ENCODE measurements at places on chromosomes 11 and 22.
A peak's percentile ranks its signal among the peaks of the same experiment; 100 is the strongest.

DNA sequence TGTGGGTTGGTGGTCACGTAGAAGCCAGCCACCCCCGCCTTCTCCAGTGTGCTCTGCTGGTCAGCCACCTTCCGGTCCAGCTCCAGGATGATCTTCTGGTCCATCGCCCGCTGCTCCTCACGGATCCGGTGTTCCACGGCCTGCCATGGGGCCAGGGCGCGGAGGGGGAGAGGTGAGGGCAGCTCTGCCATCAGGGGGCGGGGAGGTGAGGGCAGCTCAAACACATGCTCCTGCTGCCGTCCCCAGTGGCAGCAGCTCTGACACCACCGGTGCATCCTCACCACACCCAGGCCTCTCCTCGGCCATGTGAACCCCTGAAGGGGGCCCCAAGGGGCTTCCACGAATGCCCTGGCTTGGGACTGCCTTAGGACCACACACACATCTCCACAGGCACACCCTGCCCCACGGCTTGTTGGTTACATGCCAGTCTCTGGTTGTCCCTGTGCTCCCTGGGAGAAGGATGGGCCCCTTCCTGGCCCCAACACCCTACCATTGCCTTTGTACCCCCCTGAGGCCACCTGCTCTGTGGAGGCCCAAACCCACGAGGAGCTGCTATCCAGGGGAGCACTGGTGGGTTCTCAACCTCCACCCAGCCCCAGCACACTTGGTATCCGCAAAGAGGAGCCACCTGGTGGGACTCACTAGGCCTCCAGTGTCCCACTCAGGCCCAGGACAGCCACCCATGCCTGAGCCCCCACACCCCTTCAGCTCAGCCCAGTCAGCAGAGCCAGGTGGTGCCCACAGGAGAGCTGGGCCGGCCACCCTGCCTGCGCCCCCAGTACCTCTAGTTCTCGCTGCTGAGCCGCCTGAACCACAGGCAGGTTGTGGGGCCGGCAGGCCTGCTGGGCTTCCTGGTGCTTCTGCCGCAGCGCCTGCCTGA, 4.3 kb downstream of the DGCR6L start:
- DNase-seq = no peak

DNA sequence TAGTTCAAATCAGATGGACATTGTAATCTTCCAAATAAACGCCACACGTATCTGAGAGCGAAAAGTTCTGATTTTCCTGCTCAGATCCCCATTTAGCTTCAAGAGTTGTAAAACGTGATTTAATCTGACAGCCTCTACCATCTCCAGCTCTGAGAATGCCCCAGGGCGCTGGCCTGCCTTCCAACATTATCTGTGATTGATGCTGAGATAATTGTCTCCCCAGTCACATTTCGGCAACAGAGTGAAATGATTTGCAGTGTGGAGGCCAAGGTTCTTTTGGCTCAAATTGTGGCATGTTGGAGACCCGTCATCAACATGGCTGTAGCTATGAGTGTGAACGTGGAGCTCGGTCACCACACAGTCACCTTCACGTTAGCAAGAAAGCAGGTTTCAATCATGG, 283.4 kb downstream of the BRD1 start:
- DNase-seq = no peak

DNA sequence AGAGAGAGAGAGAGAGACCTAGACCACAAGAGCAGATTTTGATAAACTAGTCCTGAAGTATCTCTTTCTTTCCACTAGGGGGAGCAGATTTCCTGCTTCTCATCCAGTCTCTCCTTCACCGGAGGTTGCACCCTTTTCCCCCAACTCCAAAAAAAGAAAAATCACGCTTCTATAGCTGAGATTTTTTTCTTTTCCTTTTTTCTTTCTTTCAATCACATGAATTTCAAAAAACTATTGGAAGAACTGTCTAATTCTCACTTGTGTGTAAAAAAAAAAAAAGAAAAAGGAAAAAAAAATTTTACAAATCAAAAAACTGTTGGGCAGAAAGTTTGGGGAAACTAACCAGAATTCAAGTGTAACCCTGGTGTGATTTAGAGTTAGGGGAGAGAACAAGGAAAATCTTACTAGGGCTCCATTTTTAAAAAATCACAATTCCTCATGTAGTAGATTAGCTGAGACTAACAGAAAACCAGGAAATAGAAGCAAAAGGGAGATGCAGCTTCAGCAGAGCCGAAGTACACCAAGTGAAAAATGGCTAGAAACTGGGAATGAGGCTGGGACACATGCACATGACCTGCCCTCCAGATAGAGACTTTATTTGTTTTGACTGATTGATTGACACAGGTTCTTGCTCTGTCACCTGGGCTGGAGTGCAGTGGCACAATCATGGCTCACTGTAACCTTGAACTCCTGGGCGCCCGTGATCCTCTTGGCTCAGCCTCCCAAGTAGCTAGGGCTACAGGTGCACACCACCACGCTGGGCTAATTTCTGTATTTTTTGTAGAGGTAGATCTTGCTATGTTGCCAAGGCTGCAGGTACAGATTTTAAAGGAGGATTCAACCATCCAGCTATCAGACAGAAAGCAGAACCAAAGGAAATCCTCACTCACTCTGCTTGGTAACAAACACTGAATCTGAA, 27.1 kb downstream of the SDHD start:
- peak; percentile 67 for DNase-seq

GRCh38 chr22:21443735-21444421, 23.3 kb upstream of the TMEM191C start:
- no peak for DNase-seq

DNA sequence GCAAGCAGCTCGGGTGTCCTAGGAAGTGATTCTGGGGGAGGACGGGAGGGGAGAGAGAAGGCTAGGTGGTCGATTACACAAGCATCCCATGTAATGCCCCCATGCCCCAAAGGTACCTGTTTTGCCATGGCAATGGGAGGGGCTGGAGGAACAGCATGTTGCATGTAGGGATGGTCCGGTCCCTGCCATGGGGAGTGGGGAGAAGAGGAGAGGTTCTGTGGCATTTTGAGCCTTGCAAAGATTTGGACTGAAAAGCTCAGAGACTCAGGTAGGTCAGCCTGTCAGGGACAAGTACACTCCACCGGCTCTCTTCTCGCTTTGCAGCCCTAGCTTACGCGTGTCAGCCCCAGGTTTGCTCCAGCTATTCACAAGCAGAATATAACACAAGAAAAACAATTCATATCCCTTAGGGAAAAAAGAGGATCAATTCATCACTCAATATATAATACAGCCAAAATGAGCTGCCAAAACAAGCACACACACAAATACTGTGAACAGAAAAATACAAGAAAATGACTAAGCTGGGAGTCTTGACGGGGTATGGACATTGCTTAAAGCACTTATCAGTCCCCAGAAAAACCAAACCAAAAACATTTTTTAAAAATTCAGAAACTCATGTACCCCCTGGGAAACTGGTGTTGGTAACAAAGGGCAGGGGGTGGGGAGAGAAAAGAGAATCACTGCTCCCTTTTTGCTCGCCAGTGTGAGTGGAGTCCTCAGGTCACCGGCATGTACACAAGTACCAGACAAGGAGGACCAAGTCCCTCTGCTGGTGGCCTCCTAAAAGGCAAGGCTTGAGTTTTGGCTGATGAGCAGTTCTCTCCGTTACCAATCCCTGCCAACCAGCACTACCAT, 21.6 kb downstream of the APOL5 start:
- peak; percentile 37 for DNase-seq

GRCh38 chr11:92482492-92483060, 258.0 kb downstream of the FAT3 start:
- no peak for DNase-seq

Data from natural killer cell (primary cell).